ENCODE measurements at places on chromosomes 12 and 14. TPM values are rescaled to one million over a fixed set of nuclear protein-coding genes. Genes with fewer than 3 reads are reported as not detected.

CPNE6 gene
- total RNA-seq = not detected

NFE2 gene
- total RNA-seq = 1.2 TPM

SLC10A1 gene
- total RNA-seq = not detected

FSCB gene
- total RNA-seq = 0.02 TPM

GPR68 gene
- 0.04 TPM for total RNA-seq

SMCO3 gene
- not detected for total RNA-seq

SERPINA5 gene
- 1.7 TPM for total RNA-seq

KICS2 gene
- total RNA-seq = 5.3 TPM
